Urothelium cell line (cell line): ENCODE measurements at places on chromosomes 3 and 15.
A peak's percentile ranks its signal among the peaks of the same experiment; 100 is the strongest.

GRCh38 chr15:88125576-88125975 is 131.0 kb downstream of the NTRK3 start:
- no peak for DNase-seq

DNA sequence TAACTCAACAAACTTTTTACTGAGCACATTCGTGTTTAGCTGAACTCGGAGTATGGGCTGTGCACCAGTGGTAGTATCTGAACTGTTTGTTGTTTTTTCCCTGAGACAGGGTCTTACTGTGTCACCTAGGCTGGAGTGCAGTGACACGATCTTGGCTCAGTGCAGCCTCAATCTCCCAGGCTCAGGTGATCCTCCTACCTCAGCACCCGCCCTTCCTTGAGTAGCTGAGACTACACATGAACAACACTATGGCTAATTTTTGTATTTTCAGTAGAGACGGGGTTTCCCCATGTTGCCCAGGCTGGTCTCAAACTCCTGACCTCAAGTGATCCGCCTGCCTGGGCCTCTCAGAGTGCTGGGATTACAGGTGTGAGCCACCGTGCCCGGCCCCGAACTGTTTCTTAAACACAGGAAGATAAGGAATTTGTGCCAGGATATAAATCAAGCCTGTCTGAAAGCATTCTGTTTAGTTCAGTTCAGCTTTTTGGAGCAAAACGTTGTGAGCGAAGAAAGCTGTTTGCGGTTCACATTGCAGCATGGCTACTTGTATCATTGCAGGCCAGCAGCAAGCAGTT is 40.4 kb upstream of the SKOR1 start:
- DNase-seq = no peak

- no peak for DNase-seq
Observed at GRCh38 chr3:52784021-52784621, 6.7 kb downstream of the ITIH1 start.

GRCh38 chr15:85688711-85689110 is 106.0 kb downstream of the KLHL25 start:
- DNase-seq = no peak

- no peak for DNase-seq
Observed at GRCh38 chr3:24263069-24263668, 231.5 kb downstream of the THRB start.

- no peak for DNase-seq
Observed at GRCh38 chr3:38260474-38260873, 5.1 kb upstream of the SLC22A13 start.

GRCh38 chr3:167521006-167521355 is 47.1 kb upstream of the SERPINI2 start:
- no peak for DNase-seq

GRCh38 chr15:51774916-51775315 is 23.5 kb downstream of the TMOD2 start:
- no peak for DNase-seq

GRCh38 chr3:172142864-172143451 is 103.6 kb downstream of the FNDC3B start:
- DNase-seq = no peak

GRCh38 chr3:129622933-129623332 is 16.5 kb upstream of the PLXND1 start:
- DNase-seq = no peak

DNA sequence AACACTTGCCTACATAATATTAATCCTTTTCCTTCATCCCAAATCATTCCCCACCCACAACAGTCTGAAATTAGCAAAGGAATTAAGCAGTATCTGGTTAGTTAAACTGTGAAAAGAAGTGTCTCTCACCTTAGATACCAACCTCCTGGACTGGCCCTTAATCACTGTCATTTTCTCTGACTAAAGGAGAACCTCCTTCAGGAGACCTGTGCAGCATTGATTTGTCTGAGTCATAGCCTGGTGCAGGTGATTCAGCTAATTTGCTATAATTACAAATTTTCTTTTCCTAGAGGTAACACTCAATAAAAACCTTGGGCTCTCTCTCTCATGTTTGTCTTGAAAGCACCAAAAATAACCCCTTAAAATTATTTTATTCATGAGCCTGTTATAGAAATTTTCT is 279.8 kb upstream of the SEMA6D start:
- no peak for DNase-seq

- DNase-seq = no peak
Observed at GRCh38 chr3:51535146-51536019, 3.1 kb upstream of the RAD54L2 start.

GRCh38 chr15:72722071-72722696 is 36.2 kb downstream of the BBS4 start:
- DNase-seq = peak; percentile 31

DNA sequence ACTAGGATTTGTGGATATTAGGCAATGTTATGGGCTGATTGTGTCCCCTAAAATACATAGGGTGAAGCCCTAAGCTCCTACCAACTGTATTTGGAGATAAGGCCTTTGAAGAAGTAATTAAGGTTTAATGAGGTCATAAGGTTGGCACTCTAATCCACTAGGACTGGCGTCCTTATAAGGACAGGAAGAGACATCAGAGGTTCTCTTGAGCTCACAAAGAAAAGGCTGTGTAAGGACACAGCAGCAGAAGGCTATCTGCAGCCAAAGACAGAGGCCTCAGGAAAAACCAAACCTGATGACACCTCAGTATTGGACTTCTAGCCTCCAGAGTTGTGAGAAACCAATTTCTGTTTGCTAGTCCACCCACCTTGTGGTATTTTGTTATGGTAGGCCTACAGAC is 416.7 kb downstream of the ZBTB20 start:
- DNase-seq = no peak

DNA sequence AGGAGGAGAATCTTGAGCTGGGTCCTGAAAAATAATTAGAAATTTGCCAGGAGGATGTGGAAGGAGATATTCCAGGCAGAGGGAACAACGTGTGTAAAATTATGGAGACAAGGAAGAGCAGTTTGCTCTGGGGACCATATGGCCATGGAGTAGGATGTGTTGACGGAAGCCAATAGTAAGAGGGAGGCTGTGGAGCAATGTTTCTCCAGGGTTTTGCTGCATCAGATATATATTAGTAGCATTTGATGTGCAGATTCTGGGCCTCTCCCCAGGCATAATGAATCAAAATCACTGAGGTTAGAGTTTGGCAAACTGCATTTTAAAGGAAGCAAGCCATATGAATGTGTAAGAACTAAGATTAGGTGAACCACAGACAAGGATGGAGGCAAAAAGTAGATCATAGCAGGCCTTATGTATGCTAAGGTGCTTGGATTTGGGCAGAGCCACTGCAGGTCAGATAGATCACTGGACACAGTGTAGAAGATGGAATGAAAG is 192.9 kb upstream of the IL12A start:
- no peak for DNase-seq

DNA sequence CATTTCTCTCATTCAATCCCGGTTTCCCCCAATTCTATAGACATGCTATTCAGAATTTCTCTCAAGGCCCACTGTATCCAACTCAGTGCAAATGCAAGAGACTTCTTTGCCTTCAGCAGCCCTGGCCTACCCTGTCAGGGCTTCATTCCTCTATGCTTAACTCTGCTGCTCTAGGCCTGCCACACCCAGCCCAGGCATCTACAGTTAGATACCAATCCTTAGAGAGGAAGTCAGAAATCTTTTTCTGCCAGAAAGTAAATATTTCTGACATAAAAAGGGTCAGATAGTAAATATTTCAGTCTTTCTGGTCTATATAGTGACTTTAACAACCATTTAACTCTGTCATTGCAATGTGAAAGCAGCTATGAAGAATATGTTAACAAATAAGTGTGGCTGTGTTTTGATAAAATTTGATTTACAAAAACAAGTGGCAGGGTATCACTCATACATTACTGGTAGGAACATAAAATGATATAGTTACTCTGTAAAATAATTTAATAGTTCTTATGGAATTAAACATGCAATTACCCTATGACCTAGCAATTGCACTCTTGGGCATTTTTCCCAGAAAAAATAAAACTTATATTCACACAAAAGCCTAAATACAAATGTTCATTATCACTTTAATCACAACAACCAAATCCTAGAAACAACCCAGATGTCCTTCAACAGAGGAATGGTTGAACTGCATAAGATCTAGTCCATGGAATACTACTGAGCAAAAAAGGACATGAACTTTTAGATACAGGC is 942.0 kb downstream of the SQOR start:
- peak; percentile 11 for DNase-seq

- no peak for DNase-seq
Observed at GRCh38 chr3:116601206-116601605, 108.4 kb upstream of the TUSC7 start.

DNA sequence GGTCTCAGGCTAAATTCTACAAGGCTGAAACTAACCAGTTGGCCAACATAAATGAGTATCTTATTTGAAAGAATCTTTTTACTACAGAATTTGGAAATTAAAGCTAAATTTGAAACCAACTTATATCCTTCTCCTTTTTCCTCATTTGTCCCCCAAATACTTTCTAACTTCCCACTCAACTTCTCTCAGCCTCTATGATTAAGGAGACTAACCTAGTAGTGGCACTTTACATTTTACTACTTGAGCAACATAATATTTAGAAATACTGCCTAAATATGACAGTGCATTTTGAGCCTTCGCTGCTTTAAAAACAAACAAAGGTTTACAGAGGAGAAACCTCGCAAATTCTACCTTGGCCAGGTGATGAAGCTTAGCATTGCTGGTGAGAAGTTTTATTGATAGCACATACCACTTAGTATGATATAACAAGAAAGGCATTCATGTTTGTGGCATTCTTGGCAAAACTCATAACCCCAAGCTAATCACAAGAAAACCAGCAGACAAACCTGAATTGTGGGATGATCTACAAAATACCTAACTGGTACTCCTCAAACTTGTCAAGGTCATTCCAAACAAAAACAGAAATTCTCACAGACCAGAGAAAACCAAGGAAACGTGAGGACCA is 432.1 kb upstream of the CFAP20DC start:
- DNase-seq = peak; percentile 36

- peak; percentile 16 for DNase-seq
Observed at GRCh38 chr3:88180398-88180999, 30.7 kb downstream of the C3orf38 start.

DNA sequence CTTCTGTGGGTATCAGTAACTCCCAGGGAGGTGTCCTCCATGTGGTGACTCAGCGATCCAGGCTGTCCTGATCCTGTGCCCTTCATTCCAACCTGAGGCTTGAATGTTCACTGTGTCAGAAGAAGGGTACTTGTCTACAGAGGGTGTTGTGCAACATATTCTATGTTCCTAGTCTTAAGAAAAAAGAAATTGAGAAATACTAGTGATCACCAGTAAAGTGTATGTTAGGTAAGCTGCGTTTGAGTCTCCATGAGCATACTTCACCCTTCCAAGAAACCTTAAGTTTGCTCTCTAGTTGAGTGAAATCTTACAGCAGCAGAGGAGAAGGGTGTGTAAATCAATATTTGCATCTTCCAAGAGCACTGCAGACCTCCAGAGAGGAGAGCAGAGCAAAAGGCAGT is 122.2 kb upstream of the SLC24A5 start:
- DNase-seq = no peak

- no peak for DNase-seq
Observed at GRCh38 chr3:171522651-171523050, 62.4 kb upstream of the TNIK start.

DNA sequence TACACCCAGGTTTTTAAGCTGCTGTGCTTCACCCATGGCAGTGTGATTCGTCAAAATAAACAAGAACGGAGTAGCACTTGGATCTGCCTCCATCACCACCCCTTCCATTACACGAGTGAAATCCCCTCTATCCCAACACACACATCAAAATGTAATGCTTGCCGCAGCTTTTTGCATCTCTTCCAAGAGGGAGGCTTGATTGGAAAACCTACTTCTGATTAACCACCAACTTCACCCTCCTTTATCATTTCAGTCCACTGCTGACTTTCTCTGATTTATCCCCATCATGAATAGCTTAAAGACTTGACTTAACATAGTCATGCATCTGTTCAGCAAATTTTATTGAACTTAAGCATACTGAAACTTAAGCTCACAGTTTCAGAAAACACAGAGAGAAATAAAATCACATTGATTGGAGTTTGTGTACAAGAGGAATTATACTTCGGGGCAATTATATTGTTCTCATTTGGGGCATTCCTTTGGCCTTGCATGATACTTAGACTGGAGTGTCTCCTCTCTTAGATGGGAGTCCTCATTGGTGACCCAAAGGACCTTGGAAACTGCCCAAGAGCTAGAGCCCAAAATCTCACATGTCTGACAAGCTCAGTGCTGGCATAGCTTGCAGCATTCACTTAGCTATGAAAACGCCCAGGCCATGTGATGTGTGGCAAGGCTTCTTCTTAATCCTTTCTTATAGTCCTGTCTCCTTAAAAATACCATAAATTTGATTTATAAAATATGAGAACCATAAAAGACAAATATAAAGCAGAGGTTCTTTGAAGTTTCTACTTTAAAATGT is 124.3 kb upstream of the UMPS start:
- DNase-seq = no peak

- no peak for DNase-seq
Observed at GRCh38 chr15:51443282-51443914, 101.9 kb downstream of the GLDN start.

- DNase-seq = no peak
Observed at GRCh38 chr3:107861904-107862303, 228.9 kb downstream of the CD47 start.

GRCh38 chr15:26391567-26392194 is 381.2 kb downstream of the GABRB3 start:
- DNase-seq = no peak

GRCh38 chr3:178022599-178022998 is 513.6 kb upstream of the KCNMB2 start:
- DNase-seq = no peak

- DNase-seq = no peak
Observed at GRCh38 chr3:126873416-126873815, 109.5 kb upstream of the PLXNA1 start.

GRCh38 chr3:185717121-185717520 is 107.7 kb downstream of the IGF2BP2 start:
- no peak for DNase-seq

- no peak for DNase-seq
Observed at GRCh38 chr15:61036136-61036535, 193.0 kb downstream of the RORA start.

DNA sequence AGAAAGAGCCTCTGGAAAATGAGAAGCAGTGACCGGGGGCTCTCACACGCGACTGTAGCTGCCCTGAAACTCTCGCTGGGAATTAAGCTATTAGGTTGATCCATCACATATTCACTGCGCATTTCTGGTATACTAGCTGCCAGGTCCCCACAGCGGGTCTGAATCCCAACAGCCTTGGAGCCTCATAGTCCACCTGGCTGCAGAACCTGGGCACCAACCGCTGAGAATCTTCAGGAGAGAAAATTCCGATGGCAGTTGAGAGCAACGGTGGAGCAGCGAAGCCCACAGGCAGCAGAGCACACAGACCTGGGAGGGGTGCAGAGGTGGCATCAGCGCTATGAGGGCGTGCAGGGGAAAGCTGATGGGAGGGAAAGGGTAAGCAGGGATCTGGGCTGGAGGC is 75.1 kb downstream of the FAM174B start:
- no peak for DNase-seq
